NCI-H524 treated with DMSO at 0.1 percent for 48 hours (cell line): ENCODE measurements at places on chromosomes 5 and 9.
A peak's percentile ranks its signal among the peaks of the same experiment; 100 is the strongest.

DNA sequence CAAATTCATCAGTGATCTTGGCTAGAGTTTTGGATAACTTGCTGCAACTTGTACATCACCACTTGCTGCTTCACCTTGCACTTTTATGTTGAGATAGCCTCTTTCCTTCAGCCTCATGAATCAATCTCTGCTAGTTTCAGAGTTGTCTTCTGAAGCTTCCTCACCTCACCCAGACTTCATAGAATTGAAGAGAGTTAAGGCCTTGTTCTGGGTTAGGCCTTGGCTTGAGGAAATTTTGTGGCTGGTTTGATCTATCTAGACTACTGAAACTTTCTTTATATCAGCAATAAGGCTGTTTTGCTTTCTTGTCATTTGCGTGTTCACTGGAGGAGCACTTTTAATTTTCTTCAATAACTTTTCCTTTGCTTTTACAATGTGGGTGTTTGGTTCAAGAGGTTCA, 12.8 kb downstream of the FER start:
- DNase-seq = no peak

GRCh38 chr5:81516091-81516490, 122.2 kb upstream of the ACOT12 start:
- DNase-seq = no peak

DNA sequence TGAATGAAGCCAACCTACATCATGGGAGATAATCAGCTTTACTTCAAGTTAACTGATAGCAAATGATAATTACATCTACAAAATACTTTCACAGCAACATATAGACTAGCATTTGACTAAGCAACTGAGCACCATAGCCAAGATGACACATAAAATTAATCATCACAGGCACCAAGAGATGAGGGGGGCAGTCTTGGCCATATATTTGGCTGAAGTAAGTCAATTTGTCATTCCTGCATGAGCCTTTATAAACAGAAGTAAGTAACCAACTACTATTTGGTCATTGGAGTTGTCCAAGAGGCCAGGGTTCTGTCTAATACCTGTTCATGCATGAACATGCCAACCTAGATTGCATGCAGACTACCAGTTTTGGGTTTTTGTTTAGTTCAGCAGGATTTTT, 53.6 kb downstream of the PDCD1LG2 start:
- no peak for DNase-seq

DNA sequence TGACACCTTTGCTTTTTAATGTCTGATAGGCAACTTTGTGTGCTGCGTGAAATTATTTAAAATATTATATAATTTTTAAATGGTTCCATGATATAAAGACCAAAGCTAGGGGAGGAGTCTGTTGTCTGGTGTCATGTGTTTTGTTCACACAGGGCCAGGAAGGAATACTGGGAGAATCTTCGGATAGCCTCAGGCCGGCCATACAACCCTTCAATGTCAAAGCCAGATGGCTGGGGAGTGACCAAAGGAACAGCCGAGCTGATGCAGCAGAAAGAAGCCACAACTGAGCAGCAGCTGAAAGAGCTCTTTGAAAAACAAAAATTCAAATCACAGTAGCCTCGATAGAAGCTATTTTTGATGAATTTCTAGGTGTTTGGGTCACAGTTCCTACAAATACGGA, 19.2 kb downstream of the BHMT start:
- peak; percentile 33 for DNase-seq
